ENCODE measurements at places on chromosomes 12 and 14. TPM values are rescaled to one million over a fixed set of nuclear protein-coding genes. Genes with fewer than 3 reads are reported as not detected.

- H3K4me3 ChIP-seq = no peak overlapping the region
- no peaks in the 10 kb centered on the region for H3K36me3 ChIP-seq
- DNase-seq = no peak
- H3K27ac ChIP-seq = no peak overlapping the region
- H3K27me3 ChIP-seq = no peaks in the 10 kb centered on the region
- peaks cover 45% of the 10 kb centered on the region for H3K4me1 ChIP-seq
Observed at GRCh38 chr12:116264525-116265070, 12.9 kb downstream of the MED13L start.

- no peaks in the 10 kb centered on the region for H3K36me3 ChIP-seq
- H3K4me1 ChIP-seq = peaks cover 22% of the 10 kb centered on the region
- no peaks in the 10 kb centered on the region for H3K27me3 ChIP-seq
- peak overlapping the region; percentile 95 for H3K27ac ChIP-seq
- peak; percentile 97 for DNase-seq
- peak overlapping the region; percentile 8 for H3K4me3 ChIP-seq
Observed at GRCh38 chr14:97077253-97077653, 280.1 kb downstream of the VRK1 start.

Gene INHBC
- not detected for total RNA-seq

GRCh38 chr14:50955373-50956043, 11.2 kb upstream of the PYGL start:
- DNase-seq = peak; percentile 96
- H3K4me3 ChIP-seq = peak overlapping the region; percentile 20
- peaks cover 19% of the 10 kb centered on the region for H3K4me1 ChIP-seq
- no peaks in the 10 kb centered on the region for H3K27me3 ChIP-seq
- H3K27ac ChIP-seq = peak overlapping the region; percentile 89

DNA sequence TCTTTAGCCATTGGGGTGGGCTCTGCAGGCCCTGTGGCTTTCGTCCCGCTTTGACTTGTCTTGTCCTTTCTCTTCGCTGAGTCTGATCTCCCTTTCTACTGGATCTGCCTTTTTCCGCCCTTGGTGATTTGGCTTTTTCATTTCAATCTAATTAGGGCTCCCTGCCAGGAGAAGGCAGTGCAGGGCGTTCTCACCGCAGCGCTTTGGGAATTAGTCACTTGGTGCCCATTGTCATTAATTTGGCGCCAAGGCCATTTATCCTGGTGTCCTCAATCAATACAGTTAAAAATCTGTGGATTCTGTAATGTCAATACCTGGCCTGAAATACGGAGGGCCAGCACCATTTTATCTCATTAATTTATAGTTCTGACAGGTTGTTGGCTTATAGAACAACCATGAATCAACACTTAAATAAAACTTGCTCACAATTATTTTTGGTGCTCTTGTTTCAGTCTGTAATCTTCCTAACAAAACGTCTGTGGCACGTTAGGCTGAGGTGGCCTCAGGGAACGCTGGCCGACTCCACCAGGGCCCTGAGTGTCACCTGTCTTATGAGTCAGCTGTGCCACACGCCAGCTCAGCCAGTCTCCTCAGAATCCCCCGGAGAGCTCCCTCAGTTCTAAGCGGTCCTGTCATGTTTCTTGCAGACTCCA, 115.7 kb downstream of the BEGAIN start:
- peak overlapping the region; percentile 44 for H3K27ac ChIP-seq
- DNase-seq = peak; percentile 78
- peaks cover 31% of the 10 kb centered on the region for H3K4me1 ChIP-seq
- H3K36me3 ChIP-seq = no peaks in the 10 kb centered on the region
- no peak overlapping the region for H3K4me3 ChIP-seq

GRCh38 chr12:28787151-28787550, 361.9 kb upstream of the FAR2 start:
- peaks cover 4% of the 10 kb centered on the region for H3K4me1 ChIP-seq
- peak; percentile 70 for DNase-seq
- no peak overlapping the region for H3K4me3 ChIP-seq
- H3K27me3 ChIP-seq = no peaks in the 10 kb centered on the region

- peaks cover 7% of the 10 kb centered on the region for H3K4me1 ChIP-seq
- no peaks in the 10 kb centered on the region for H3K36me3 ChIP-seq
- H3K27me3 ChIP-seq = peaks cover 55% of the 10 kb centered on the region
- H3K4me3 ChIP-seq = peak overlapping the region; percentile 50
- H3K27ac ChIP-seq = no peak overlapping the region
Observed at GRCh38 chr14:69260190-69260860, 367 bp downstream of the GALNT16 start.

GRCh38 chr14:104264495-104265265, 126.3 kb downstream of the KIF26A start:
- DNase-seq = no peak
- H3K4me3 ChIP-seq = no peak overlapping the region
- H3K27me3 ChIP-seq = peaks cover 11% of the 10 kb centered on the region
- H3K36me3 ChIP-seq = no peaks in the 10 kb centered on the region
- H3K4me1 ChIP-seq = no peaks in the 10 kb centered on the region

Gene EIF2B2
- total RNA-seq = 113 TPM

DNA sequence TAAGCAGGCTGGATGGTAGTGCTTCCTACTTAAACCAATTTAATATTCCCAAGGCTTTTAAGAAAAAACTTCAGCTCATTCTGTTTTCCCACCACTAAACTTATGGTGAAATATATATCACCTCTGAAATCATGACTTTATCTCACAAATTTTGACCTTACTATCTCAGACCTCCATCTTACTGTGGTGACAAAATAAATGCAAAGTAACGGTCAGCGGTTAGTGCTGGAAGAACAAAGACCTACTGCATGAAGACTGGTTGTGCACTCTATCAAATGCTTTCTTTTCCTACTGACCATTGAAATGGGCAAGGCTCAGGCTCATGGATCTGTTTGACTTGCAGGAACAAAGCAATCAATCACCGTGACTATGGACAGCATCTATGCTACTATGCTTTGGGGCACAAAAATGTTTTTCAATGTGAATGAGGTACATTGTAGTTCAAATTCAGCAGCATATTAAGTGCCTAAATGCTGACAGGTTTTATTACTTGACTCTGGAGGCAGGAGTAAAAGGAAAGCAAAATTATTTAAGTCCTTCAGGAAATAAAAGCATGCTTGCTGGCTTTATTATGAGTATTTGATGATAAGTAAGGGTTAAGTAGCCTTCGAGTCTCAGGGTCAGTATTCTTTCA, 43.1 kb upstream of the GTF2A1 start:
- H3K36me3 ChIP-seq = no peaks in the 10 kb centered on the region
- H3K4me3 ChIP-seq = no peak overlapping the region
- H3K27ac ChIP-seq = no peak overlapping the region
- no peaks in the 10 kb centered on the region for H3K27me3 ChIP-seq
- peaks cover 14% of the 10 kb centered on the region for H3K4me1 ChIP-seq

DNA sequence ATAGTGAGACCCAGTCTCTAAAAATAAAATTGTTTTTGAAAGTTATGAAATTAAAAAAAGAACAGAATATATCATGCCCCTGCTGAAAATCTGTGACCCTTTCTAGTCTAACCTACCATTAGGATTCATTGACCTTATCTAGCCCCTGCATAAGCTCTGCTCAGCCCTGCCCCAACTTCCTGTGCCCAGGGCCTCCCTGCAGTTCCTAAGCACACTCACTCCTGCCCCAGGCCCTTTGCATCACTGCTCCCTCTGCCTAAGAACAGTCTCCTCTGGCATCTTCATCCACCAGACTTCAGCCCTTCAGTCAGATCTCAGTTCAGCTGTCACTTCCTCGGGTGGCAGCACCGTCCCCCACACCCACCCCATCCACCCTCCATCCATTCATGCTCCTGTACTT, 55.4 kb downstream of the SCARB1 start:
- no peak for DNase-seq
- no peaks in the 10 kb centered on the region for H3K27me3 ChIP-seq
- H3K27ac ChIP-seq = no peak overlapping the region
- H3K4me3 ChIP-seq = no peak overlapping the region
- H3K4me1 ChIP-seq = no peaks in the 10 kb centered on the region

DNA sequence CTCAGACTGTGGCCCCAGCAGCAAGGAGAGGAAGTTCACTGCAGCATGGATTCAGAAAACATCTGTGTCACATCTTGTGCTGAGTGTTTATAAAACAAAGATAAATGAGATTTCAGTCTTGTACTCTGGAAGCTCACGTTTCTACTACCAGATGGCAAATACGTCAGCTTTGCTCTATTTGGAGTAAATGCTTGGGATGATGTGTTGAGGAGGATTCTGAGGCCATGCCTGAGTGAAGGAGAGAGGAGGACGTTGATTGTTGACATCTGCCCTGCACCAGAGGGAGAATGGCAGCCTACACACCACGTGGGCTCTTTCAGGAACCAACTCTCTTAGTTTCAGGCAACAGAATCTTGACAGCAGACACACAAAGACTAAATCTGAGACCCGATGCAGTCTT, 188.9 kb downstream of the TMEM132C start:
- H3K4me3 ChIP-seq = no peak overlapping the region
- H3K27ac ChIP-seq = no peak overlapping the region
- DNase-seq = no peak

Gene HECTD4
- total RNA-seq = 31.2 TPM

GRCh38 chr12:48390026-48390425, 39.3 kb upstream of the ZNF641 start:
- no peaks in the 10 kb centered on the region for H3K36me3 ChIP-seq
- H3K4me1 ChIP-seq = peaks cover 6% of the 10 kb centered on the region
- H3K27me3 ChIP-seq = peaks cover 37% of the 10 kb centered on the region
- H3K27ac ChIP-seq = no peak overlapping the region
